ENCODE measurements at places on chromosomes 12 and 14. TPM values are rescaled to one million over a fixed set of nuclear protein-coding genes. Genes with fewer than 3 reads are reported as not detected.

OLR1 gene
- 2.1 TPM for total RNA-seq

DNA sequence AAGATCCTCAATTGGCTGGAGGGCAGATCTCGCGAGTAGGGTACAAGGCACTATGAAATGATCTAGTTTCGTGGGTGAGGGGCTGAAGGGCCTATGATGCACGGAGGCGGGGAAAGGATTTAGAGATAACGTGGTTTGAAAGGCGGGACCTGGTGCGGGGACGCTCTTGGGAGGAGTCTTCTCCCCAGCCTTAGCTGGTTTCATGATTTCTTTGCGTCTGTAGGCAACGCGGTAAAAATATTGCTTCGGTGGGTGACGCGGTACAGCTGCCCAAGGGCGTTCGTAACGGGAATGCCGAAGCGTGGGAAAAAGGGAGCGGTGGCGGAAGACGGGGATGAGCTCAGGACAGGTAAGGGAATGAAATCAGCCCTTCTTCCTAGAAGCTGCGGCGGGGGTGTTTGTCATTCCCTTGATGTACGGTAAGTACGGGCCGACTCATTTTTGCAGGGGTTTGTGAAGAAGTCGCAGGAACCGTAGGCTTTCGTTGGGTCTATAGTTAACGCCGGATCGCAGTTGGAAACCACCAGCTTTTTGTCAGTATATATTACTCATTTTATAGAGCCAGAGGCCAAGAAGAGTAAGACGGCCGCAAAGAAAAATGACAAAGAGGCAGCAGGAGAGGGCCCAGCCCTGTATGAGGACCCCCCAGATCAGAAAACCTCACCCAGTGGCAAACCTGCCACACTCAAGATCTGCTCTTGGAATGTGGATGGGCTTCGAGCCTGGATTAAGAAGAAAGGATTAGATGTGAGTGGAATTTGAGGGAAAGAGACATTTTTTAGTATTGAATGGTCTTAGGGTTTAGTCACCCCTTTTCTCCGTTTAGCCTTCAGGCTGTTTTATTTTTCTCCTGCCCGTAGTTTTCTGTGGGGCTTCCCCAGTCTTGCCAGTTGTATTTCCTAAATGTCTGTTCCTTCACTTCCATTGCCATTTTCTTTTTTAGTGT, 602 bp downstream of the APEX1 start:
- DNase-seq = no peak
- peaks cover 2% of the 10 kb centered on the region for H3K4me1 ChIP-seq
- peaks cover 19% of the 10 kb centered on the region for H3K36me3 ChIP-seq
- no peaks in the 10 kb centered on the region for H3K27me3 ChIP-seq

GRCh38 chr14:103308717-103309616, 25.1 kb upstream of the EIF5 start:
- DNase-seq = no peak
- H3K27me3 ChIP-seq = no peaks in the 10 kb centered on the region
- H3K36me3 ChIP-seq = no peaks in the 10 kb centered on the region
- no peak overlapping the region for H3K4me3 ChIP-seq
- no peaks in the 10 kb centered on the region for H3K4me1 ChIP-seq
- H3K27ac ChIP-seq = no peak overlapping the region

- peak; percentile 13 for DNase-seq
- H3K36me3 ChIP-seq = no peaks in the 10 kb centered on the region
- no peak overlapping the region for H3K27ac ChIP-seq
- no peaks in the 10 kb centered on the region for H3K27me3 ChIP-seq
Measured at GRCh38 chr12:46342562-46343033, 30.0 kb downstream of the SLC38A2 start.

DNA sequence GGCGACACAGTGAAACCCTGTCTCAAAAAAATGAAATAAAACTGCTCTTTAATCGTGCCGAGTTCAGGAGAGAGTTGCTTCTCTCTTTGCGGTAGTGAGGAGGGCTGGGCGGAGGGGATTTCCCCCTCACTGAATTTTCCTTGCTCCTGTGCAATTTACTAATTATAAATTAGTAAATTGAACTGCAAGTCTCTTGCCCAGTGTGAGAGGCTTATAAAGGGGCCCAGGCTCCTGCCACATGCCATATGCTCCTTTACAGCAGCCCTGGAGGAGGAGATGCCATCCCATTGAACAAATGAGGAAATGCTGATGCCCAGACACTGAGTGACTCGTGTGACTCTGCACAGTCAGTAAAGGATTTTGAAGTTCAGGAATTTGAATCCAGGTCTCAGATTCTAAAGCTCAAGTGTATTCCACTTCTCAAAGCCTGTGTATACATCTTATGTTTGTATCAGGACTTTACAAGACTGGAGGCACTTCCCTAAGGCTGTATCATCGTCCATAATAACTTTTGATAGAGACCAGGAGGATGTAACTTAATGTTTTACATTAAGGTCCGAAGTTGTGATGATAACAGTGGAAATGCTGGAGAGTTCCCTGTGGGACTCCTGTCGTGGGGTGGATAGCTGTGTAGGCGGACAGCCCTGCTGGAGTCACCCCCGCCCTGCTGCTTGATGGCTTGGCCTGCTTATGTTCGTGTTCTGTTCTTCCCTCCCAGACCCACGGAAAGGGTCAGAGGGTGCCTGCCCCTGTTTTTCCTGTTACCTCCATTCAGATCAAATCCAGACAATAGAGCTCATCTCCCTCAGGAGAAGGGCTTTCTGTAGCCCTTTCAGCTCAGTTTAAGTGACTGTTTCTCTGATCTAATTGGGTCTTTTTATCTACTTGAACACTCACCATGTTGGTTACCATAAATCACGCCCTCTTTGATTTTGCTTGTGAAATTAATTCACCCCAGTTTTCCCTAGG, 13.9 kb downstream of the PELI2 start:
- H3K27ac ChIP-seq = no peak overlapping the region
- H3K27me3 ChIP-seq = no peaks in the 10 kb centered on the region
- no peak overlapping the region for H3K4me3 ChIP-seq
- no peaks in the 10 kb centered on the region for H3K4me1 ChIP-seq
- H3K36me3 ChIP-seq = no peaks in the 10 kb centered on the region
- DNase-seq = no peak

GRCh38 chr14:29240066-29240465, 473.5 kb downstream of the FOXG1 start:
- H3K4me1 ChIP-seq = no peaks in the 10 kb centered on the region
- H3K27ac ChIP-seq = no peak overlapping the region
- no peak overlapping the region for H3K4me3 ChIP-seq
- no peak for DNase-seq

GRCh38 chr14:64971943-64972791, at the start of gene RAB15:
RAB15 (minus strand) TSS chr14:64972336; CDS start chr14:64972076, 260 bp downstream.
- no peaks in the 10 kb centered on the region for H3K27me3 ChIP-seq
- peak within 1 kb of the TSS; percentile 23 for H3K27ac ChIP-seq
- no peak for DNase-seq
- no peaks in the 10 kb centered on the region for H3K4me1 ChIP-seq

DNA sequence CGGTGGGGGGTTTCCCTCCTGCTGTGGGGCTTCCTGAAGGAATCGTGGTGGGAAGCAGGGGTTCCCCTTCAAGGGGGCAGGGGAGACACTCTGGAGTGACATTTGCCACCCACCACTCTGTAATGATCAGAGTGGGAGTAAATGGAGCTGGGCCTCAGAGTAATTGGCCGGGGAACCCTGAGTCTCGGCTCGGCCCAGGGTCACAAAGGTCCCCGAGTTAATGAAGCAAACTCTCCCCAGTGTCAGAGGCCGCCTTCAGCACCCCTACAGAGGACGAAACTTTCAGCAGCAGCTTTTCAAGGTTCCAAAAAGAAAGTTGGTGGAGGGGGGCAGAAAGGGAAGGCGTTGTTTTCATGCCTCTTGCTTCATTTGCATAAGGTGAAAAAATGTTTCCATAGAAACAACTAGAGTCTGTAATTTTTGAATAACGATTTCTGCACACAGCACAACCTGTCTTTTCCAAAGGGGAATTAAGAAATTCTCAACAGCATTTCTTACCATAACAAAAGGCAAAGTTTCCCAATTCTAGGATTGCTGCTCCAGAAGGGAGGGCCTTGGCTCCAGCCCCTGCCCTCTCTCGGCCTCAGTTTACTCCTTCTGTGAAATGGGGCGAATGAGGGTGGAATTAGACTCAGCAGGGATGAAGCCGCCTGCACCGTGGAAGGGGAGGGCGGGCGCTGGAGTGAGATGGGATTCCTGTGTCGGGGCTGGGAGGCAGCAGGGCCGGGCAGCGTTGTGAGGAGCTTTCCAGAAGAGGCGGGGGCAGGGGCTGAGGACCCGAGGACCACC, 67.0 kb upstream of the BEGAIN start:
- H3K36me3 ChIP-seq = no peaks in the 10 kb centered on the region
- no peak overlapping the region for H3K4me3 ChIP-seq
- no peak for DNase-seq

- H3K4me1 ChIP-seq = no peaks in the 10 kb centered on the region
- peak; percentile 59 for DNase-seq
- H3K36me3 ChIP-seq = no peaks in the 10 kb centered on the region
- no peaks in the 10 kb centered on the region for H3K27me3 ChIP-seq
- H3K27ac ChIP-seq = peak overlapping the region; percentile 20
Measured at GRCh38 chr12:107379852-107380567, 286.7 kb upstream of the CRY1 start.

GRCh38 chr14:68916358-68916941, 62.7 kb downstream of the ACTN1 start:
- peak overlapping the region; percentile 35 for H3K27ac ChIP-seq
- DNase-seq = no peak
- no peak overlapping the region for H3K4me3 ChIP-seq
- no peaks in the 10 kb centered on the region for H3K27me3 ChIP-seq

DNA sequence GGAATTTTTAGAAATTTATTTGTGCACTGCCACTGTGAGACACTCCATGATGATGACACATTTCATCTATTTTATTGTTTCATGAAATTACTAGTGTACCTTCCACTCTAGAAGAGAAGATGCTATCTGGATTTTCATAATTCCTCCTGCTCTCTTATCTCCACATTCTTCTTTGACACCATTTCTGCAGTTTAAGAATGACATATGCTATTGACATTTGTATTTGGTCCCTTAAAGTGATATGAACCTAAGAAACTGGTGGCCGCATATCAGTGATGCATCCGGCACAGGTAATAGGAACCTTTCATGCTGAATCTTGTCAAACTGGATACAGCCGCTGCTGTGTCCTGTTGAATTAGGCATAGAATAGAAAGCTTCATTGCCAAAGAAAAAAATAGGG, 696.3 kb downstream of the TMEM121 start:
- no peak for DNase-seq
- no peaks in the 10 kb centered on the region for H3K36me3 ChIP-seq
- no peaks in the 10 kb centered on the region for H3K4me1 ChIP-seq
- no peak overlapping the region for H3K27ac ChIP-seq
- H3K4me3 ChIP-seq = no peak overlapping the region

- no peak overlapping the region for H3K27ac ChIP-seq
- H3K4me3 ChIP-seq = no peak overlapping the region
- H3K27me3 ChIP-seq = no peaks in the 10 kb centered on the region
- H3K36me3 ChIP-seq = no peaks in the 10 kb centered on the region
Measured at GRCh38 chr12:67355428-67356379, 86.5 kb downstream of the CAND1 start.

DNA sequence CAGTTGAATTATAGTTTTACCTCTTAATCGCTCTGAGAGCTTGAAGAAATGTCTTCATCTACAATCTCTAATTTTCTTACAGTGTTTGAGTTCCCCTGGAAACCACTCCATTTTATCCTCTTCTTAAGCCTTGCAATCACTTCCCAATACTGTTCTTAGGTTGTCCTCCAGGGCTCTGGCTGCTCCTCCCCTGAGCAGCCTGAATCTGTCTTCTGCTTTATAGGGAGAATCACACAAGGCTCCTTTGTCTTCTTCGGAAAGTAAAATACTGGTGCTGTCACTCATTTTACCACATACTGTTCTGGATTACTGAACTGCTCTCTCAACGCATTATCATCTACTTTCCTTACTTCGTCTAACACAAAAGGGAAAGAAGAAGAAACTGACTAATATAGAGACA, 133.7 kb downstream of the MDGA2 start:
- H3K36me3 ChIP-seq = no peaks in the 10 kb centered on the region
- no peaks in the 10 kb centered on the region for H3K27me3 ChIP-seq
- no peak overlapping the region for H3K27ac ChIP-seq
- no peaks in the 10 kb centered on the region for H3K4me1 ChIP-seq
- DNase-seq = no peak

GRCh38 chr12:41336041-41336549, 148.0 kb downstream of the PDZRN4 start:
- no peak for DNase-seq
- H3K4me3 ChIP-seq = no peak overlapping the region
- H3K4me1 ChIP-seq = no peaks in the 10 kb centered on the region
- no peaks in the 10 kb centered on the region for H3K36me3 ChIP-seq
- no peaks in the 10 kb centered on the region for H3K27me3 ChIP-seq

DNA sequence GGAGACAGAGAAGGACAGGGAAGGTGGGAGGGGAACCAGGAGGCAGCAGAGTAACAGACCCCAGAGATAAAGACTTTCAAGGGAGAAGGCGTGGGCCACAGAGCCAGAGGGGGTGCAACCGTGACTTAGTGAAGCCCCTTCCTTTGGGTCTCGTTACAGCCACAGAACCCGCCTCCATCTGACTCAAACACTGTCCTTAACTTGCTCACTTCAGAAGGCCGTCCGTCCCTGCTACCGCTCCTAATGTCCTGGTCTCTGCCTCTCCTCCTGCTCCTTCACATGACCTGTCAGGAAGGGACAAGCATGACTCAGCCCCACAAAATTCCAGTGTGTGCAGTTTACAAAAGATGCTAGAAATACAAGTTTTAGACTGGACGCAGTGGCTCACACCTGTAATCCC, 18.0 kb downstream of the RIMBP2 start:
- no peaks in the 10 kb centered on the region for H3K4me1 ChIP-seq
- DNase-seq = no peak
- H3K27ac ChIP-seq = no peak overlapping the region
- H3K36me3 ChIP-seq = no peaks in the 10 kb centered on the region
